Stimulated activated CD8-positive, alpha-beta memory T cell treated with anti-CD3 and anti-CD28 coated beads, Interleukin-2, amount 100 ng/mL, for 48 hours (primary cell): ENCODE measurements at places on chromosomes 2 and 18.
A peak's percentile ranks its signal among the peaks of the same experiment; 100 is the strongest.

- DNase-seq = no peak
These were observed 819 bp downstream of the ANKRD44 start for GRCh38 chr2:197309691-197310231.

GRCh38 chr18:49207361-49207760, 253.1 kb downstream of the DYM start:
- DNase-seq = no peak

DNA sequence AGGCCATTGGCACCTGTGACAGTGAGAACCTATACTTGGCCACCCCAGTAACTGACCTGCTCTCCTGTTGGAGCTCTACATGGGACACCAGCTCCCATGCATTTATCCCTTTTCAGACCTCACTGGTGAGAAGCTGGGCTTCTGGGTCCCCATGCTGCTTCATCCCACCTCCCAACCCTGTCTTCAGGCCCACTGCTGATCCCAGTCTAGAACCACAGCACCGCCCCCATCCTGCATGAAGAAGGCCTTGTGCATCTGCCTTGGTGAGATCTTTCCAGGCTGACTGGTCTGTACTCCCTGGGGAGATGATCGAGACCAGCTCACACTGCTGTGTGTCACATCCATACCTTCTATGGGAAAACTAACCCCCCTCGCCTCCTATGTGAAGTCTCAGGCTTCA, 22.7 kb downstream of the TTC32 start:
- no peak for DNase-seq

DNA sequence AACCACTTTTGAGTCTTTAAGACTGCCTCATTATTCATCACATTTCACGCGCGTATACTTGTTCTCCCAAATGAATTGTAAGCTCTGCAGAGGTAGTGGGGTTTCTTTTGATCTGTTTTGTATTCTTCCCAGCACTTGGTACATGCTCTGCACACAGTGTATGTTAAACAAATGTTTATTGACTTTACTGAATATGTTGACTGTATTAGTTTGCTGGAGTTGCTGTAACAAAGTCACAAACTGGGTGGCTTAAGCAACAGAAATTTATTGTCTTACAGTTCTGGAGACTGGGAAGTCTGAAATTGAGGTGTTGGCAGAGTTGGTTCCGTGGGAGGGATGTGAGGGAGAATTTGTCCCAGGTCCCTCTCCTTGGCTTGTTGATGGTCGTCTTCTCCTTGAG, 65.1 kb downstream of the CDK15 start:
- no peak for DNase-seq

GRCh38 chr2:126627643-126628042, 28.3 kb upstream of the GYPC start:
- no peak for DNase-seq

DNA sequence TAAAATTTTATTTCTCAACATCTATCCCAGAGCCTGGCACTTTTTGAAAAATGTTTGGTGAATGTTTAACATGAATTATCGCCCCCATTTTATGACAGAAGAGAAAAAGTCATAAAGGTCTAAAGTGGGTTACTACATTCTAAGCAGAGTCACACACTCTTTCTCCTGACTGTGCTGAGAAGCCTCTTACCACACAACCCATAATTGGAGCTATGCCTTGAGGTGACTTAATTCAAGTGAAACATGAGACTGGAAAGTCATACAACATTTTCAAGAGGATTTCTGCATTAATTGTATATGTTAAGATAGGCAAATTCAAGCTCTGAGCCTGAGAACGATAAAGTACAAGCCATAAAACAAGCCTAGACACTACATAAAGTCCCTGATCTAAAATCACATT, 3.1 kb upstream of the DSEL start:
- DNase-seq = no peak

- DNase-seq = no peak
These were observed 22.0 kb upstream of the MAP4K4 start for GRCh38 chr2:101675512-101675911.

GRCh38 chr18:13331846-13332245, 113.3 kb downstream of the LDLRAD4 start:
- DNase-seq = no peak

DNA sequence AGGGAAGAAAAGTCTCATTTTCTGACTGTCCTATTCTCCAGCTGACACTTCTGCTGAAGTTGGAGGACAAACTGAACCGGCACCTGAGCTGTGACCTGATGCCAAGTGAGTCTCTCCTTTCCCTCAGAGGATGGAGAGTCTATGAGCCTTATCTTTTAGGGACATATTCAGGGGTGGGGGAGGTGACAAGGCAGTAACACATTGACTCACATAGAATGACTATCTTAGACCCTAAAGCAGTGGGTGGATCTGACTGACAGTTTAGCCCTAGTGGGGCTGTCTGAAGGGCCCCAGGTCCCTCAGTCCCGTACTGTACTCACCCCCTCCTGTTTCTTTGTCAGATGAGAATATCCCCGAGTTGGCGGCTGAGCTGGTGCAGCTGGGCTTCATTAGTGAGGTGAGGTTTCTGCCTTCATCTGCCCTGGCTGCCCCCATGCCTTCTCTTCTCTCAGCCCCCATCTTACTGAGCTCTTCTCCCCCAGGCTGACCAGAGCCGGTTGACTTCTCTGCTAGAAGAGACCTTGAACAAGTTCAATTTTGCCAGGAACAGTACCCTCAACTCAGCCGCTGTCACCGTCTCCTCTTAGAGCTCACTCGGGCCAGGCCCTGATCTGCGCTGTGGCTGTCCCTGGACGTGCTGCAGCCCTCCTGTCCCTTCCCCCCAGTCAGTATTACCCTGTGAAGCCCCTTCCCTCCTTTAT, 805 bp upstream of the KRTCAP3 start:
- DNase-seq = no peak

- no peak for DNase-seq
These were observed 40.4 kb downstream of the ANKMY1 start for GRCh38 chr2:240517342-240517741.

- DNase-seq = no peak
These were observed 150.3 kb downstream of the SMAD7 start for GRCh38 chr18:48800466-48800865.

DNA sequence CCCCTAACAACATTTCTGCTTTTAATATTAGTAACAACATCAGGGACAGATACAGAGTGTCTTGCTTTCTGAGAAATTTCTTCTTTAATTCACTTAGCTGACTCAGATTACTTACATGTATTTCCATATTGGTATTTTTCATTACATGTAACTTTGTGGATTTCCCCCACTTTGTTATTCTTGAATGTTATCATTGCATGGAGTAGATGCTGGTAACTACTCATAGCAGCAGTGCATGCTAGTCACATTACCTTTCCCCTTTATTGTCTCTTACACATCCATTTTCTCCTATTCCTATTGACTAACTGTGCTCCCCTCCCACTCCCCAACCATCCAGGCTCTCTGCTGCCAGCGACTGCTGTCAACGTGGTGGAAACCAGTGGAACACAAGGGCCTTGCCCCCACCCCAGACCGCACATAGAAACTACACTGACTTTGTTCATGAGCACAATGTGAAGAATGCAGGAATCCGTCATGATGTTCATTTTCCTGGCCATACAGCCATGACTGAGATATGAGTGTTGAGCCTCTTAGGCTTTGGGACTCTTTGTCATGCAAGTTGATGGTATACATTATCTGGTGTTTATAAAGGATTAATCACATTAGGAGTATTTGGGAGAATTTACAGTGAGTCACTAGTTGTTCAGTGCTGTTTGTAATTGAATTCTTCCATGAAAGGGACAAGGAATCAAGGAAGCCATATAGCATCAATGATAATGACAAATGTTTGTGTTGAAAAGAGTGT, 91.0 kb downstream of the EPB41L5 start:
- no peak for DNase-seq

GRCh38 chr18:45086777-45087176, 406.1 kb downstream of the SETBP1 start:
- DNase-seq = no peak

DNA sequence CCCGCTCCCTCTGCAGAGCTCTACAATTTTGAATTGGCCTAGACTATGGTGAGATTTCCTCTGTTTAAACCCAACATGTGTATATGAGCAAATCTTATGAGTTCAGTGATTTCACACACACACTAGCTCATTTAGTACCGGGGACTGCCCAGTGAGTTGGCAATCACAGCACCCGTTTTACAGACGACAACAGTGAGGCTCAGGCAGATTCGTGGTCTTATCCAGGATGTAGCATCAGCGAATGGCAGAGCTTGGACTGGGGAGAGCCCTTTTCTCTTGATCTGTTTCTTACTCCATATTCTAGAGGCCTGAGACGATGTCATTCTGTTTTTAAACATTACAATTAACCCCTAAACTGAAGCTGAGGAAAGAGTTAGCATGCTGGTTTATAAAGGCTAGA, 419.9 kb downstream of the NBAS start:
- DNase-seq = no peak

DNA sequence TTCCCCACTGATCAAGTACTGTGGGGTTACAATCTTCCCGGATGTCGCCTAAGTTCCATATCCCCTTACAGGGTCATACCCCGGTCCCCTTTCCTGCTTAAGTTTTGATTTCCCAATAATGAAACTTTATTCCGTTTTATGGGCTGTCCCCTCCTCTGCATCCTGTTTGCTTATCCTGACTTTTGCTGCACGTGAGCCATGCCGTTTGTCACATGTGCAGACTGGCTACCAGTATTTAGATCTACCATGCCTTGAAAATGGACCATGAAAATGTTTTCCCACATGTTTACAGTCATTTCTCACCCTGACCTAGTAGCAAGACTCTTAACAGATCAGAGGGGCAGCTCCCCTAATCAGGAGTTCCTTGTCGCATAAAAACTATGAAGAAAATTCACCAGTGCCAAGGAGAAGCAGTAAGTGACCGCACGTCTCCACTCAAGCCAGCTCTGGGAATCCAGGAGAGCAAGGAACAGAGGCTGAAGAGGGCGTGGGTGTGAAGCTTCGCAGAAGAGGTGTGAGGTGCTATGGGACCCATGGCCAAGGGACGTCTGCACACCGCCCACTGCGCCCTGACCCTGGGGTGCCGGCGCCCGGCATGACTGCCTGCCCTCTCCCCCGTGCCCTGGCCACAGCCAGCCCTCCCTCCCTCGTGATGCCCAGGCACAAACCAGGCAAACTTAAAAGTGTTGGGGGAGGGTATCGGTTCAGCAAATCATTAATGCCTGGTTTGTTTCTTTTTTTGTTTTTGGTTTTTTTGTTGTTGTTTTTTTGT, 440.8 kb upstream of the SALL3 start:
- DNase-seq = no peak

DNA sequence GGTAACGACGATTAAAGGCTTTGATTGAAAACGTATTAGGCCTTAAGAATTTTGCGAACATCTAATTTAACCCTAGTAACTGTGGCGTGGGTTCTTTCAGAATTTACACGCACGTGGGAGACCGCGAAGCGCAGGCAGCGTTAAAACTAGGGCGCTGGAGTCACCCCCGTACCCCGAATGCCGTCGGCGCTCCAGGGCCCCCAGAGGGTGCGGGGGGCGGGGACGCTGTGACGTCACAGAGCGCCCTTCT, 673 bp upstream of the SMCHD1 start:
- DNase-seq = peak; percentile 60

DNA sequence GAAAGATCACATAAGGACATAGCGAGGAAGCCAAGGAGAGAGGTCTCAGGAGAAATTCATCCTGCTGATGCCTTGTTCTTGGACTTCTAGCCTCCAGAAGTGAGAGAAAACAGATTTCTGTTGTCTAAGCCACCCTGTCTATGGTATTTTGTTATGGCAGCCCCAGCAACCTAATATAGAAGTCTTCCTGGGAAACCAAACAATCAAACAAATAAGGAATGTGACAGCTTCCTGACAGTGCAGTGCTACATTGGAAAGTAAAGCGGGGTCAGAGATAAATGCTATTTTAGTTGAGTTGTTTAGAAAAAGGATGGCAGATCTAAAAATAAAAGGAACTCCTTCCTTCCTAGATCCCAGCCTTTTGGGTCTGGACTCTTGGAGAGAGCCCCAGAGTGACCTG, 443.2 kb upstream of the GYPC start:
- no peak for DNase-seq

DNA sequence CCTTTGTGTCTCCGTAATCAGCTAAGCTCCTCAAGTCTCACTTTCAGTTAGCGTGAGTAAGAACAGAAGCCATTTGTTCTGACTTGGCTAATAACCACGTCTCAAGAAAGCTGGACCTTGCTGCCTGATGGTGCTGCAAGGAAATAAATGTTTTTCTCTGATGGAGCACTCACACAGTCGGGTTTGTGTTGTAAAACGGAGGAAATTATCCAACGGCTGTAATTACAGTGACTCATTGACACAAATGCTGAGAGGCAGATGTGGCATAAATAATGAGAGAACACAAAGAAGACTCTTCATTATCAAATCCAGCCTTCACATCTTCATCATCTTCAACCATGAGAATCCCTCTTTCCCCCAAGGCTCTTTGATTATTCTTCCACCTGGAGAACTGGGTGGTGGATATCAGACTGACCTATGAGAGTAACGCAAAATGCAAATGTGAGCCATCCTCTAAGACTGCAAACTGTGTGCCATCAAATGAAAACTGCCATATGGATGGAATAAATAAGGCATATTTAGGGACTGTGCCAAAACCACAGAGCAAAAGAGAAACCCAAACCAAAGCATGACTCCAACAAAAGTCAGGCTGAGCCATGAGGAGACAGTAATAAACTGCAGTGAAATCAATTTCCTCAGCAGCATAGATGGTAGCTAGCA, 252.6 kb downstream of the RND3 start:
- no peak for DNase-seq

DNA sequence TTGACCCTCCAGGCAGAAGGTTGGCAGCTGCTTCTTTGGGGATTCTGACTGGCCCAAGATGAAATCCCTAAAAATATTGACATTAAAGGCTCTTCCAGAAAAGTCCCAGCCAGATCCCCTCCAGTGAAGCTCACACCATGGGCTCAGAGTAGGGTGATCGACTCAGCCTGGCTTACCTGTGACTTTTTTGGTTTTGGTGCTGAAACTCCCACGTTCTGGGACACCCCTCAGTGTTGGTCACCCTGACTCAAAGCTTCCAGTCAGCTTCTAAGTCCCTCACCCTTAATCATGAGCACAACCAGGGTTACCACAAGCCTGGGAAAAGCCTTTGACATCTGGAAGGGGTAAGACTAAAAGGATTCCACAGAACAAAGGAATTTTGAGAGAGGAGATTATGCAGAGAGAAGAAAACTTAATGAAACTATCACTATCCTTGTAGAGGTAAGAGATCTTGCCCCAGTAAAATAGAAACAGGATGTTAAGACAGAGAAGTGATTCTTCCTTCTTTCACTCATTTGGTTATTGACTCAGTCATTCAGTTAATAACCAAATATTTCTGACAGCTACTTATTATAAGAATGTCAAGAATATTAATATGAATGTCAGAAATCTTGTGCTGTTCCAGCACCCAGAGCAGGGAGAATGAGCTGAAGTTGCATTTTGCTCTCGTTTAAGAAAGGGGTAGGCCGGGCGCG, 66.8 kb upstream of the SEC11C start:
- DNase-seq = no peak

DNA sequence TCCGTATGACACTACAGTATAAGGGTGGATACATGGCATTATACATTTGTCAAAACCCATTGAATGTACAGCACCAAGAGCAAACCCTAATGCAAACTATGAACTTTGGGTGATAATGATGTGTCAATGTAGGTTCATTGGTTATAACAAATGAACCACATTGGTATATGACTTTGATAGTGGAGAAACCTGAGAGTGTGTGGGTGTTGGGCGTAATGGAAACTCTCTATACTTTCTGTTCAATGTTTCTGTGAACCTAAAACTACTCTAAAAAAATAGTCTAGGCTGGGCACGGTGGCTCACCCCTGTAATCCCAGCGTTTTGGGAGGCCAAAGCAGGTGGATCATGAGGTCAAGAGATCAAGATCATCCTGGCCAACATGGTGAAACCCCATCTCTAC, 6.5 kb upstream of the ACTG2 start:
- peak; percentile 23 for DNase-seq
